ENCODE measurements at places on chromosomes 5 and 9. TPM values are rescaled to one million over a fixed set of nuclear protein-coding genes. Genes with fewer than 3 reads are reported as not detected.

Gene GPX8
- total RNA-seq: 42.5 TPM

Gene FST
- total RNA-seq: 0.33 TPM

Gene CHMP5
- 84.9 TPM for total RNA-seq

Gene ROR2
- 2.9 TPM for total RNA-seq

Gene CLIC3
- total RNA-seq: 0.75 TPM

Gene PRR16
- 1.0 TPM for total RNA-seq

Gene WDR31
- 3.0 TPM for total RNA-seq

Gene DDX31
- total RNA-seq: 15.1 TPM

Gene CA9
- 0.27 TPM for total RNA-seq

All from kidney epithelial cell (primary cell).